ENCODE measurements at places on chromosomes 4 and X.
A peak's percentile ranks its signal among the peaks of the same experiment; 100 is the strongest.

GRCh38 chr4:4368809-4369580 is 17.9 kb upstream of the NSG1 start:
- DNase-seq, result no peak
- H3K27ac ChIP-seq, result no peak overlapping the region
- no peaks in the 10 kb centered on the region for H3K27me3 ChIP-seq
- no peaks in the 10 kb centered on the region for H3K36me3 ChIP-seq

DNA sequence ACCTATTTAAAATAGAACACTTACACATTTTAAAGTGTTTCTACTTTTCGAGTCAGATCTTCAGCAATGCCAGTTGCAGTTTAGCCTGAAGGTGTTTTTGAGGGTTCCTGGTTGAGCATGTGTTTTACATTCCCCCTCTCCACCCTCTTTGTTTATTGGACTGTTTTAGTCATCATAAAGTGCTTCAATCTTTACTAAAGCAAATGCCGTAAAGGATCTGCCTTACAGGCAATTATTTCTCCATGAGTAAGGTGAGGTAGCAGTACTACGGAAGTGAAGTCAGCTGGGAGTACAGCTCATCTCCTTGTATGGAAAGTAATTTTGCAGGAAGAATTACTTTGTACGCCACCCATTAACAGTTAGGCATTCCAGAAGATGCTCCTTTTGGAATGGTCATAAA is 36.9 kb downstream of the PDLIM5 start:
- no peaks in the 10 kb centered on the region for H3K27me3 ChIP-seq
- H3K4me3 ChIP-seq, result no peak overlapping the region

DNA sequence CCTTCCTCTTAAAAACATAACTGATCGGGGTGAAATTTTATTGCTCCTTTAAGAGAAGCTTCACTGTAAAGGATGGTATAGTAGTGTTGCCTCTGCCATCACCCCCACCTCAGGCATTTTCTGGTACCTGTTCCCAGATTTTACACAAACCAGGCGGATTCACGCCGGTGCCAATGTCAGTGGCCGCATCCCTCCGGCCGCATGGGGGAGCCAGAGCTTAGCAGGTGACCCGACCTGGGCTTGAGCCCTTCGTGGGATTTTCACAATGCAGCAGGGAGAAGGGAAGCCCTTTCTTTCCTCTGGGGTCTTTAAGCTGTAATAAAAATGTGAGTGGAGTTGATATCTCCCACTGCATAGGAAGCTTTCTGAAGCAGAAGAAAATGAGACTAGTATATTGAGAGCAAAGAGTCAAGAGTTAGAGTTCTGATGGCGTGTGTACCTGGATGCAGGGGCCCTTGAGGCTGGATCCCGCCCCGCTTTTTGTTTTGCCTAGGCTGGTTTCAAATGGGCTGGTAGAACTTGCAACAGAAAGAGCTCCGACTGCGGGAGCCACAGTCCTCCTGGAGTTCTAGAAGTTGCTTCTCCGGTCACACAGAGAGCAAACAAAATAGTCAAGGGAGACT is 59.4 kb downstream of the POLR2B start:
- no peak overlapping the region for H3K27ac ChIP-seq
- DNase-seq, result peak; percentile 34
- H3K4me3 ChIP-seq, result no peak overlapping the region
- H3K36me3 ChIP-seq, result peaks cover 3% of the 10 kb centered on the region

- no peaks in the 10 kb centered on the region for H3K27me3 ChIP-seq
- peaks cover 7% of the 10 kb centered on the region for H3K36me3 ChIP-seq
- peak overlapping the region; percentile 80 for H3K4me3 ChIP-seq
- DNase-seq, result no peak
Observed at GRCh38 chr4:100895556-100896197, 377.9 kb upstream of the EMCN start.

- H3K4me1 ChIP-seq, result no peaks in the 10 kb centered on the region
- no peak overlapping the region for H3K27ac ChIP-seq
- no peaks in the 10 kb centered on the region for H3K36me3 ChIP-seq
- no peak overlapping the region for H3K4me3 ChIP-seq
- DNase-seq, result no peak
- H3K27me3 ChIP-seq, result no peaks in the 10 kb centered on the region
Observed at GRCh38 chr4:27463816-27464215, 603.2 kb downstream of the STIM2 start.

DNA sequence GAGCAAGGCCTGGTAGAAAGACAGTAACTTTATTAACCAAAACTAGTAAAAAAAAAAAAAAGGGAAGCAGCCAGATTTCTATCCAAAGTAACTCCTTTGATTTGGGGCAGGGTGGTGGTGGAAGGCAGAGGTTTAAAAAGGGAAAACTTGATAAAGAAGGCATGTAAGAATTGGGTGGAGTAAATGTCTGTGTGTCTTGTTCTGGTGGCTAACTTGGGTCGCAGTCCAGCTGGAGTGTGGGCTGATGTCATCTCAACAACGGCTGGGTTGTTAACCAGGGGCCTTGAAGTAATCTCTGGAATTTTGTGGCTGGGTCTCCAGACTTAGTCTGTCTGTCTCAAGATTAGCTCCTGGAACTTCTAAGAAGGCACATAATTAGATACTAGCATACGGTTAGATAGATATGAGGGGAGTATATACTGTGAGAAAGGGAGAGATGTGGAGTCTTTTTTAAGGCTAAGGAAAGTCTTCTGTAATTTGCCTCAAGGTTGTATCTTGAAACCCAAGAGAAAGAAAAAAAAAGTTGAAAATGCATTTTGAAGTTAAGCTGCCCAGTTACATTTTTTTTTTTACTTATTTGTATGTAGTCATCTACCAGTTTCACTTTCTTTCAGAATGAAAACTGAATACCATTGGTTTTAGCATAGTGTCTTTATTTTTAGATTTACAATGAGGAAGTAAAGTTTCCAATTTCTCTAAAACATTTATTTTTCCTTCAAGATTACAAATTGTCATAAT is 48.3 kb downstream of the MTHFD2L start:
- H3K36me3 ChIP-seq, result peaks cover 4% of the 10 kb centered on the region
- H3K27me3 ChIP-seq, result no peaks in the 10 kb centered on the region
- H3K27ac ChIP-seq, result peak overlapping the region; percentile 22

Data from activated naive CD8-positive, alpha-beta T cell treated with anti-CD3 and anti-CD28 coated beads, Interleukin-2, amount 10 ng/mL, durations not matched to agents 7 days and 5 days (primary cell).